Aorta (tissue), 5 donors: ENCODE measurements at places on chromosomes 6 and 20. TPM values are rescaled to one million over a fixed set of nuclear protein-coding genes. Genes with fewer than 3 reads are reported as not detected.

Gene COL11A2
- total RNA-seq = 1.6 TPM

Gene EPPIN
- total RNA-seq = not detected

Gene PI16
- 38.7 TPM for total RNA-seq

Gene C6orf120
- total RNA-seq = 18.3 TPM

Gene FOXC1
- total RNA-seq = 134 TPM

Gene SLC22A1
- total RNA-seq = 2.5 TPM

Gene GPR6
- total RNA-seq = not detected

Gene TFAP2C
- 0.54 TPM for total RNA-seq
